ENCODE measurements at places on chromosomes 12 and 14. TPM values are rescaled to one million over a fixed set of nuclear protein-coding genes. Genes with fewer than 3 reads are reported as not detected.

The PLEKHG7 gene
- 1.4 TPM for total RNA-seq

The RPS29 gene
- 4,896 TPM for total RNA-seq

The SIVA1 gene
- 514 TPM for total RNA-seq

The KERA gene
- total RNA-seq = not detected

The BEST3 gene
- 2.1 TPM for total RNA-seq

The NGDN gene
- 33.7 TPM for total RNA-seq

The A2ML1 gene
- 43.7 TPM for total RNA-seq
